Activated CD8-positive, alpha-beta memory T cell treated with anti-CD3 and anti-CD28 coated beads, Interleukin-2, amount 10 ng/mL, durations not matched to agents 7 days and 5 days (primary cell): ENCODE measurements at places on chromosomes 7 and 10.

- DNase-seq: no peak
Measured at GRCh38 chr7:137591421-137591837, 247.9 kb upstream of the PTN start.

DNA sequence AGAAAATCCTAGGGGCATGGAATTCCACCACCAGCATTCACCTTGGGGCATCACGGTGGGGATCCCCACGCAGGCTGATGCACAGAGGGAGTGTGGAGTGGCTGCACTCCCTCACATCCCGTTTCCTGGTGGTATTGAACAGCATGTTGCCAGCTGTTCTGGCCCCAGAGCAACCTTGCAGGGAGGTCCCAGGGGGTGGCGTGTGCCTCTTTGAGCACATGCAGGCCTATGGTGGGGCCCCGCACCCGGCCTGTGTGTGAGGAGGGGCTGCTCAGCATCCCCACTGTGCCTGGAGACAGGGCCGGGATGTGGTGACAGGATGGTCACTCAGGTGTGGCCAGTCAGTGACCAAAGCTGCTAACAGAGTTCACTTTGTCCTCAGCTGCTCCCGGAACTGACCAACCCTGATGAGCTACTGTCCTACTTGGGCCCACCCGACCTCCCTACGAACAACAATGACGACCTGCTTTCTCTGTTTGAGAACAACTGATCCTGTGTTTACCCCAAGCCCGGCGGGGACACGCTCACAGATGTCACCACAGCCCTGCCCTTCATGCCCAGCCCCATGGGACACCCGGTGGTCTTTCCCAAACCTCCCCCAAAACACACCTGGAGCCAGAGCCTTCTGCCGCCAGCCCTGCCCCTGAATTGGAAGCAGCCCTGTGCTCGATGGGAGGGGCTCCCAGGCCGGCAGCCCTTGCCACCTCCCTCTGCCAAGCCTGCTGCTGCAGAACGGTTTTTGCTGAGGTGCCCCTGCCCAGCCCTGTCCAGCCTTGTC is 18.7 kb downstream of the ZMIZ2 start:
- DNase-seq: no peak

GRCh38 chr10:58219875-58220274 is 47.8 kb downstream of the IPMK start:
- DNase-seq: no peak

- no peak for DNase-seq
Measured at GRCh38 chr10:122293156-122293960, 22.3 kb downstream of the BTBD16 start.

- no peak for DNase-seq
Measured at GRCh38 chr10:33067481-33067880, 109.5 kb upstream of the ITGB1 start.

GRCh38 chr7:85770332-85770731 is 583.5 kb upstream of the SEMA3D start:
- no peak for DNase-seq

DNA sequence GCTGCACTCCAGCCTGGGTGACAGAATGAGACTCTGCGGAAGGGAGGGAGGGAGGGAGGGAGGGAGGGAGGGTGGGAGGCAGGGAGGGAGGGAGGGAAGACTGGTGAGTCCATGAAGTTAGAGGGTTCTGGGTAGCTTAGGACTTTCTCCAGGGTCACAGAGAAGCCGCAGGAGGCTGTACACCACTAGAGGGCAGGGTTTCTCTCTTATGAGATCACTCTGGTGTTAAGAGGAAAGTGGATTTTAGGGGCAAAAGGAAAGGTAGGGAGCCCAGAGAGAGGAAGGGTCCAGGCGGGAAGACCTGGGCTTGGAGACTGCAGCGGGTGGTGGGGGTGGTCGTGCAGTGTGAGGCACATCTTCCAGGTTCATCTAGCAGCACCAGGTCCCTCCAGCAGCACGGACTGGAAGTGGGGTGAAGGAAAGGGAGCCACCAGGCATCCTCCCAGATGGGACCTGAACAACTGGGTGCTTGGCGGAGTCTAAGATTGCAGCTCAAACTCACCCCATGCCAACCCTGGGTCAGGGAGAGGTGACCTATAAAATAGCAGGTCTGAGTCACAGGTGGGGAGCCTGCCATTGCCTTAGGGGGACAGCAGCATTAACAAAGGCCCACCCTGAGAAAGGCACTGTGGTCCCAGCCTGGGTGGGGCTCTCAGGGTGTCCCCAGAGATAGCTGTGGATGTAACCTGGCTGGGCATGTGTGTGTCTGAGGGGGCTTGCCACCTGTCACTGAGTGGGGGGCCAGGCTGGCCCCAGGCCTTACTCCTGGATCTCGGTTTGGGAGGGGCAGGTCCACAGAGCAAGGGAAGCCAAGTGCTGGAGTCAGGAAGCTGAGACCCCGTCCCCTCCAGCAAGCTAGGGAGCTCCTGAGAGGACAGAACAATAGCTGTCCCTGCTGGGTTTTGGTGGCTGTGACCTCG is 48.5 kb upstream of the SLC29A3 start:
- DNase-seq: peak; percentile 62
